ENCODE measurements at places on chromosomes 6 and 20.

DNA sequence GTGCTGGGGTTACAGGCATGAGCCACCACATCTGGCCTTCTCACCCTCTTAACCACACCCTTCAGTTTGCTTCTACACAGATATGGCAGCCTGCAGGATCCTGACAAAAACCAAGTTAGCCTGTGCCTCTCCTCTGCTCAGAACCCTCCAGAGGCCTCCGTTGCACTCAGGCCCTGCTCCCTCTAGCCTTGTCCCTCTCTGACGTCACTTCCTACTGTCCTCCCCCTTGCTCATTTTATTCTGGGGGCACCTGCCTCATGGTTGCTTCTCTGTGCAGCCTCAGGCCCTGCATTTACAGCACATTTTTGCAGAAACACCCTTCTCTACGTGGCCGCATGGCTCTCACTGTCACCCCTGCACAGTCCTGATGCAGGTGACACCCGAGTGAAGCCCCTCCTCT lies 105.6 kb downstream of the CDC5L start:
- no peak for DNase-seq

GRCh38 chr20:38275815-38276550 lies 15.4 kb upstream of the KIAA1755 start:
- no peak for DNase-seq

- no peak for DNase-seq
Measured at GRCh38 chr6:72406517-72406916, 215.3 kb upstream of the KCNQ5 start.

DNA sequence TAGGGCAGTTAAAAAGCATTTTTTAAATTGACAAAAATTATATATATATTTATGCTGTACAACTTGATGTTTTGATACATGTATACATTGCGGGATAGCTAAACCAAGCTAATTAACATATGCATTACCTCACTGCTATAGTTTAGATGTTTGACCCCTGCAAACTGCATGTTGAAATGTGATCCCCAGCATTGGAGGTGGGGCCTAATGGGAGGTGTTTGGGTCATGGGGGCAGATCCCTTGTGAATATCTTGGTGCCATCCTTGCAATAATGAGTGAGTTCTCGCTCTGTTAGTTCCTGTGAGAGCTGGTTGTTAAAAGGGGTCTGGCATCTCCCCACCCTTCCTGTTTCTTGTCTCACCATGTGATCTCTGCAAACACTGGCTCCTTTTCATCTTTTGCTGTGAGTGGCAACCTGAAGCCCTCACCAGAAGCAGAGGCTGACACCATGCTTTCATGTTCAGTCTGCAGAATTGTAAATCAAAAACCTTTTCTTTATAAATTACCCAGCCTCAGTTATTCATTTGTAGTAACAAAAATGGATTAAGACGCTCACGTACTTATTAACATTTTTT lies 111.8 kb downstream of the MCHR2 start:
- no peak for DNase-seq

DNA sequence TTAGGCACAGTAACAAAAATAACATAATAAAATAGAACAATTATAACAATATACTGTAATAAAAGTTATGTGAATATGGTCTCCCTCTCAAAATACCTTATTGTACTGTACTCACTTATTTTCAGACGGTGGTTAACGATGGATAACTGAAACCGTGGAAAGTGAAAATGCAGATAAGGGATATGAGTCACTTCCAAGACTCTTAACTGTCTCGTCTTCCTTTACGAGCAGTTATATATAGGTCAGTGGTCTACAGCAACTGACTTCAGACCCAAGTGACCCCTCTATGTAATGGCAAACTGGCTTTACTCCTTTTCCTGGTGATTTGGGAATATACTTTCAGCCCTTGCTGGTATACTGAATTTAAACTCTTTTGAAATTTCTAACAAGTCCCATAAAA lies 261.4 kb downstream of the SLC35F1 start:
- DNase-seq: no peak

DNA sequence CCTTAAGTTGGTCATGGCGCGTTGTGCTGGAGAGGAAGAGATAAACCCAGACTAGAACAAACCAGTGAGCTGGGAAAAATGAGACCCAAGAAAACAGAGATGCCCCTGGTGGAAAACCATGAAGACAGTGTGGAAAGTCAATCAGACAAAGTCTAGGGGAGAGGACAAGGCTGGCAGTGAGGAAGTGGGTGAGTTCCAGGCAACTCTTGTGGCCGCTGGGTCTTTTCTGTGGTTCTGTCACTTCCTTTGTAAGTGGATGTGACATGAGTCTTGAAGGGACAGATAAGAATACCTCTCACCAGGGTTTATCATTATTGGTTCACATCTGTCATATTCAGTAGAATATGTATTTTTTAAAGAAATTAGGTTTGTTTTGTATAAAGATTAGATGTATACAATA lies 738.4 kb downstream of the DHX35 start:
- no peak for DNase-seq

GRCh38 chr20:50341880-50342637 lies 151.4 kb downstream of the CEBPB start:
- no peak for DNase-seq

DNA sequence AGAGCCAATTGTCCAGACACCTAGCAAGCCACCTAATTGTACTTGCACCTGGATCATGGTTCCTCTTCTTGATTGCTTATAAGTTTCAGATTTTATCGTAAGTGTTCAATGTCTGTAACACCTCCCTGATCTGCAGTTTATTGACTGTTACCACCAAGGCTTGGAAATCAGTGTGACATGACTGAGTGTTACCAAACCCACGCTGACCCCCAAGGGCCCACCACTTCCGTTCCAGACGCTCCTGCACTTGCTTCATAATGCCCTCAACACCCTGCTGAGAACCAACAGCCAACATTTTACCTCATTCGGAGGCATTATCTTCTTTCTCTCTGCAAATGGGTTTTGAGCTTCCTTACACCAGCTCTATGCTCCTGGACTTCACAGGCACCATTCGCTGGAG lies 6.3 kb downstream of the CCR6 start:
- DNase-seq: no peak

- DNase-seq: no peak
Measured at GRCh38 chr20:41242807-41243206, 74.7 kb downstream of the ZHX3 start.

- DNase-seq: no peak
Measured at GRCh38 chr20:57582029-57582378, 21.1 kb downstream of the PCK1 start.

DNA sequence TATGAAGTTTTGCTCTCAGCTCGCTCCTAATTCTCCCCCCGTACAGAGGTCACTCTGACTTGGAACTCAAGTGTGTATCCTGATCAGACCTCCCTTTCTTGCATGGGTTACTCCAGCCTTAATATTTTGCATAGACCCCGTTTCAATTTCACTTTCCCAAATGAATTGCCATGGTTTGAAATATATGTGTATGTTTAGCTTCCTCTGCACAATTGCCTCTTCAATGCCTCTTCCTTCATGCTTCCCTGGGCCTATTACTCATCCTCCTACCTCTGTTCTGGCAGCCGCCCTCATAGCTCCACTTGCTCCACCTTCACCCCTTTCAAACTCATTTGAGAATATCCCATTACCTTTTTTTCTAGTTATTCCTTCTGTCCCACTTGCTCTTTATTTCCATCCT lies 90.0 kb upstream of the SAMD5 start:
- no peak for DNase-seq

GRCh38 chr6:160462551-160463109 lies 114.5 kb downstream of the SLC22A3 start:
- no peak for DNase-seq

DNA sequence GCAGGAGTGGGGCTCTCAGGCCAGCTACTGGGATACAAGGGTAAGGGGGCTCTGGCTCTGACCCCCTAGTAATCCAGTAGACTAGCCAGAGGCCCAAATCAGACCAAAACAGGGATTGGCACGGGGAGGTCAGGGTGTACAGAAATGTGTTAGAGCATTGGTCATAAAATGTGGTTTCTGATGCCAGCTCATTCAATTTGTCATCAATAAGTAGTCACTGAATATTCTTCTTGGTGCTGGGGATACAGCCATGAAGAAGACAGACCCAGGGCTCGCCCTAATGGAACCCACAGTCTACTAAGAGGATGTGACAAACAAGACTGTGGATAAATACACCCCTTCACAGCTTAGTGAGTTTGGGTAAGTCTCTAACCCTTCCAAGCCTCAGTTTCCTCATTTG lies 11.1 kb downstream of the MAP1LC3A start:
- DNase-seq: no peak

GRCh38 chr20:34842143-34842542 lies 16.7 kb upstream of the NCOA6 start:
- no peak for DNase-seq

- no peak for DNase-seq
Measured at GRCh38 chr6:34202329-34203201, 34.1 kb upstream of the HMGA1 start.

DNA sequence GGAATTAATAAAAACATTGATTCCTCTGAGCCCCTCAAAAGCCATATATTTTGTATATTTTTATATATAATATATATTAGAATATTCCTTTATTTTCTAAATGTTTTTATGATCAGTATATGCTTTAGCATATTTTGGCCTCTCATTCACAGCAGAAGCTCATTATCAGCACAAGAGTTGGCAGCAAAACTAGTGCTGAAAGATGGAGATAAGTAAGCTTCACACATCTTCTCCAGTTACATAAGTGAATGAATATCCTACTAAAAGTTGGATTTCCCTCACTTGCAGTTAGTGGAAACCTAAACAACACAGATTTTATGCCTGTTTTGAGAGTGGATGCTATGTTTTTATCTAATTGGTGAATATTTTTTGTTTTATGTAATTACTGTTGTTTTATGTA lies 1303.8 kb upstream of the ADGRB3 start:
- no peak for DNase-seq
